ENCODE measurements at places on chromosomes 1 and 21.

- DNase-seq: no peak
These were observed 6.2 kb downstream of the TMEM35B start for GRCh38 chr1:34978921-34979320.

DNA sequence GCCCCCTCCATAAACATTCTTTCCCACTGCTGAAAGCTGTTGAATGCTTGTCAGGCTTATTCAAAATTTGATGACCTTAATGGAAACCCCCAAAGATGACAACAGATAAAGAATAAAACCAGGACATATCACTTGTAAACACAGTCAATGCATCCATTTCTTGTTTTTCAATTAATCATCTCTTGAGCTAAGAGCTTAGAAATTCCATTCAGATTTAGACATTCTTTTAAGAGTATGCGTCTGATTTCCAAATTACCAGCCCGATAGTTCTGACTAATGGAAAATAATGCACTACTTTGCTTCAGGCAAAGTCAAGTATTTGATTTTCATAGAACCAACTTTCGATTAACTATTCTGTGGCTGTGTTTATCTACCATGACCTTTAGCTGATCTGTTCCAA lies 100.6 kb upstream of the RUNX1 start:
- DNase-seq: no peak

GRCh38 chr1:104163912-104164476 lies 414.3 kb downstream of the AMY1C start:
- no peak for DNase-seq

GRCh38 chr1:47951545-47952235 lies 45.5 kb downstream of the TRABD2B start:
- no peak for DNase-seq

DNA sequence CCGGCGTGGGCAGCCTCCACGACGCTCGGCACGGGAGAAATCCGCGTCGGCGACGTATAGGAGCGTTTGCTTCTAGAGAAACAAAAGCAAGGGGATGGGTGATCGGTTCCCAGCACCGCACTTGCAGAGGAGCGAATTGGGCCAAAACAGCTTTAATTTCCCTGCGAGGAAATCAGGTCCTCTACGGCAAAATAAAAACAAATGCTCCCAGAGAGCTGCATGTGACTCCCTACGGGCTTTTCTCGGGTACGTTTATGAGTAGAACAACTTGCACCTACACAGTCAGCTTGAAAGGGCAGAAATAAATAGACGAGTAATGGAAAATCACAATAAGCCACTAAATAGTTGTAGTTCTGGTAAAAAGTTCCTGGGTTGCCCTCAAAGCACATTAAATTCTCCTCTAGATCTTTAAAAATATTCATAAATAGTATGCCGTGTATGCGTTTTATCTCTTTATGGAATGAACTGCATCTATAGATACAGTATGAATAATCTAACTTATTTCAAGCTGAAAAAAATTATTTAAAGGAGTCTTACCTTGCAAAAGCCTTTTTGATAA lies 1.2 kb downstream of the NHLH2 start:
- no peak for DNase-seq

DNA sequence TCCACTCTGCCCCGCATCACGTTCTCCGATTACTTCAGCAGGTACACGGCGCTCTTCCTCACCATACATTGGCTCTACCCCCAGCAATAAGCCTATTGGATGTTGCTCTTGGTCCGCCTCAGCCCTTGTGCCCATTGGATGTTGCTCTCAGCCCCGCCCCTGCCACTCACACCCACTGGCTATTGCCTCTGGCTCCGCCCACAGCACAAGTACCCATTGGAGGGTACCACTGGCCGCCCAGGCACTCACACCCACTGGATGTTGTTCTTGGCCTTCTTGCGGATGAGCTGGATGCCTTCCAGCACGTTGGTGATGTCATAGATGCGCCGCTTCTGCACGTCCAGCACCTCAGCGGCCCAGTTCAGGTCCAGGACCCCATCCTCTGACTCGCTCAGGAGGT lies 9.4 kb downstream of the E2F2 start:
- peak; percentile 29 for DNase-seq

- no peak for DNase-seq
These were observed 66.9 kb downstream of the CDC7 start for GRCh38 chr1:91567583-91567982.

DNA sequence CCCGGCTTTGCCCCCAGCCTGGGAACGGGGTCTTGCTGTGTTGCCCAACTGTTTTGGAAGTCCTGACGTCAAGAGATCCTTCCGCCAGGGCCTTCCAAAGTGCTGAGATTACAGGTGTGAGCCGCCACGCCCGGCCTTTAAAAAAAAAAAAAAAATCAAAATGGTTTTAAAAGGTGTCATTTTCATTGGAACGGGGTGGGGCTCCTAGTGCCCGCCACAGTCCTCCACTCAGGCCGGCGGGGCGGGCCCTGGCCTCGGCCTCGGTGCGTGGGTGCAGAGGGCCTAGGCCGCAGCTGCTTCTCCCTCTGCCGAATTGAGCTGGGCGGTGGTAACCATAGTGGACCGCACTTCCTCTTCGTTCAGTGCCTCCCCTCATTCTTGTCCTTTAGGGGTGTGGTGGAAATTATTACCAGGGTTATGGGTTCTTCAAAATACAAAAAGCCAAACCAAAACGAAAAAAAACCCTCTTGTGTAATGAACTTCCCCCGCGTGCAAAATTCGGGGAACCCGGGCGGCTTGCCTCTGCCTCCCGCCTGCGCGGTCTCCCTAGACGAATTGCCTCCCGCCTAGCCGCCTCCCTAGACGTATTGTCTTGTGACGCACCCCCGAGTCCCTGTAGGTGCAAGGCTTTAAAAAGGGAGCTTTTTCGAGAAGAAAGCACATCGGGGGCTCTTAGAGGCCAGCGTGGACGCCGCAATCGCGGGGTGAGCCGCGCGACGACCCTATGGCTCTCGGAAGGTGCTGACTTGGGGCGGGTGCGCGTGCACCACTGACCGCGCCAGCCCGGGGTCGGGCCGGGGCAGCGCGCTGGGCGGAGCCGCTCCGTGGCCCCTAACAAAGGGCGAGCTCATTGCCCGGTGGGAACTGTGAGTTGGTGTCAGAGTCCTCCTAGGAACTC lies 10.5 kb upstream of the SPEN start:
- DNase-seq: peak; percentile 70

DNA sequence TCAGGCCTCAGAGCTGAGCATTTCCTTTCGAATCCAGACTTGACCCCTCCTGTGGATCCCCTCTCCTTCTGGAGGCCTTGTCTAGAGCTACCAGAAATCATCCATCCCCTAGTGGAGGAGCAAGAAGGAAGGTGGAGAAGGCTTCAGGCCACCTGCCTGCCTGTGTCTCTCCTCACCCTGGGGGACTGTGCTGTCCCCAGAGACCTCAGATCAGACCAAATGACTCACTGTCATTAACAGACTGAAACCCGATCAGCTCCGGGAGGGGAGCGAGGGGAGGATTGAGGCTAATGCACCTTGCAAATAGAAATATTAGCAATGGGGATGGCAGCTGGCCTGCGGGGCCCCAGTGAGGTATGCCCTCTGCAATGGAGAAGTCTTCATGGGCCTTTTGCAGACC lies 2.1 kb downstream of the MYBPH start:
- DNase-seq: peak; percentile 18
